Gastrocnemius medialis (tissue), 4 donors: ENCODE measurements at places on chromosomes 16 and 17.

GRCh38 chr16:6846452-6846851 lies 486.2 kb upstream of the RBFOX1 start:
- H3K36me3 ChIP-seq = no peaks in the 10 kb centered on the region
- H3K27ac ChIP-seq = no peak overlapping the region
- H3K4me1 ChIP-seq = no peaks in the 10 kb centered on the region
- no peak for DNase-seq
- H3K4me3 ChIP-seq = no peak overlapping the region
- H3K27me3 ChIP-seq = no peaks in the 10 kb centered on the region

GRCh38 chr17:74605361-74605760 lies 13.3 kb upstream of the CD300LD start:
- no peak for DNase-seq
- H3K4me3 ChIP-seq = no peak overlapping the region
- H3K4me1 ChIP-seq = no peaks in the 10 kb centered on the region
- H3K36me3 ChIP-seq = no peaks in the 10 kb centered on the region
- H3K27me3 ChIP-seq = no peaks in the 10 kb centered on the region

- H3K4me3 ChIP-seq = no peak overlapping the region
- H3K4me1 ChIP-seq = no peaks in the 10 kb centered on the region
- H3K27ac ChIP-seq = no peak overlapping the region
- DNase-seq = no peak
- H3K27me3 ChIP-seq = no peaks in the 10 kb centered on the region
Observed at GRCh38 chr17:48930435-48930873, 14.2 kb downstream of the SNF8 start.

DNA sequence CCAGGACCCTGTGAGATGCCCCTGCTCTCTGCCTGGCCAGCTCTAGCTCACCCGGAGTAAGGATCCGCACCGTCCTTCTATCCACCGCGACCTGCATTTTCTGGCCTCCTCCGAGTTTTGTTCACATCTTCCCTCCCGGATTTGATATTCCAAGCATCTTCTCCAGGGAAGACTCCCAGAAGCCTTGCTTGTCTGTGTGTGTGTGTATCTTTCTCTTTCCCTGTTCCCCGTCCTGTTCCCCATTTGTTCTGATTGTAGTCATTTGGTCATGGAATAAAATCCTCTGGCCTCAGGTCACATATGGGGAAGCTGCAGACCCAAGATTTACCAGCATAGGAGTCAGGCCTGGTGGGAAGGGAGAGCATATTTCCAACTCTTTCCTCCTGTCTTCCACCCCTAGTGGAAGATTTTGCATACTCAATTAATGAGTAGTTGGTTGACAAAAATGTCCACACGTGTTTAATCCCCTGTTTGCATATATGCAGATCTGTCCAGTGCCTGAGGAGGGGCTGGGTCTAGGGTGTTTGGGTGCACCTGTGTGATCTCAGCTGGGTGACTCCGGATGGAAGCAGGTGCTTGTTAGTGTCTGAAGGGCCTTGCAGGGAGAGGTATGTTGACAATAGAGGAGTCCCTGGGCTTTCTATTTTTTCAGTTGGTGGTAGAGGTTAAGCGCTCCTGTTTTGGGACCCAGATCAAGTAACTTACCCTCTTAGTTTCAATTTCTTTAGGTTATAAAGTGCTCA lies 1.9 kb downstream of the PRAC1 start:
- no peak for DNase-seq
- H3K36me3 ChIP-seq = no peaks in the 10 kb centered on the region
- no peak overlapping the region for H3K27ac ChIP-seq
- H3K4me3 ChIP-seq = no peak overlapping the region
- H3K4me1 ChIP-seq = peaks cover 24% of the 10 kb centered on the region

DNA sequence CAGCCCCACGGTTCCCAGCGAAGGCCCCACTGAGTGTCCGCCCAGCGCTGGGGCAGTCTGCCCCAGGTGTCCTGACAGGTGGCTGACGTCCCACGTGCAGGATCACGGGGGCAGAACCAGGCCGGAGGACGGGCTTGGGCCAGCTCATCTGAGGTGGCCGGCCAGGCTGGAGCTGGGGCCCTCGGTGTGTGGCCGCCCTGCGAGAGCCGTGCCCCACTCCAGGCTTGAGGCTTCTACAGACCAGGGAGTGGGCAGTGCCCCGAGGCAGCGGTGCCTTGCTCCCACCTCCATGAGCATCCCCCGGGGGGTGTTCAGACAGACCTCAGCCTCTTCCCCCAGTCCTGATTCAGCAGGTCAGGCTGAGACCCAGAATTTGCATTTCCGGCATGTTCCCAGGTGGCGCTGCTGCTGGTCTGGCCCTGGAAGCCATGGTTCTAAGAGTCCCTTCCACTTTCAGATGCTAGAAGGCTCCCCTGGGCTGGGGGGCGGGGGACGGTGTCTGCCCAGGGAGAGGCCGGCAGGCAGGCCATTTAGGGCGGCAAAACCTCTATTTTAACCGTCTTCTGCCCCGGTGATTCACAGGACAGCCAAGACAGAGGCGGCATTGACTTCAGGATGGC lies 35.4 kb upstream of the PABPN1L start:
- H3K27ac ChIP-seq = no peak overlapping the region
- no peak overlapping the region for H3K4me3 ChIP-seq
- no peaks in the 10 kb centered on the region for H3K27me3 ChIP-seq
- H3K36me3 ChIP-seq = no peaks in the 10 kb centered on the region

GRCh38 chr16:78289844-78290277 lies 190.4 kb downstream of the WWOX start:
- no peaks in the 10 kb centered on the region for H3K4me1 ChIP-seq
- no peak for DNase-seq
- H3K27ac ChIP-seq = no peak overlapping the region
- H3K36me3 ChIP-seq = no peaks in the 10 kb centered on the region
- no peak overlapping the region for H3K4me3 ChIP-seq

DNA sequence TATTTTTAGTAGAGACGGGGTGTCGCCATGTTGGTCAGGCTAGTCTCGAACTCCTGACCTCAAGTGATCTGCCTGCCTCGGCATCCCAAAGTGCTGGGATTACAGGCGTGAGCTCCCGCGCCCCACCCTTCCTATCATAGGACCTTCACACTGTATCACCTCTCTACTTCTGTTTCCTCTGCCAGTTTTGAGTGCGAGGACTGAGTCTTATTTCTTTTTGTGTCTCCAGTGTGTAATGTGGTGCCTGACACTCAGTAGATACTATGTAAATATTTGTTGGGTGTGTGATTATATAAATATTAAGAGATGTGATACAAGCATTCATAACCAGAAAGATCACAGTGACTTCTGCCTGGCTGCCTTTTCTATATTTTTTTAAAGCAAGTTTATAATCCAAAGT lies 10.5 kb downstream of the PRKCA start:
- no peak overlapping the region for H3K27ac ChIP-seq
- DNase-seq = no peak

GRCh38 chr16:2969545-2970521 lies 685 bp downstream of the PAQR4 start:
- H3K4me3 ChIP-seq = peak overlapping the region; percentile 95
- peaks cover 34% of the 10 kb centered on the region for H3K27me3 ChIP-seq
- H3K27ac ChIP-seq = peak overlapping the region; percentile 59
- H3K4me1 ChIP-seq = peaks cover 11% of the 10 kb centered on the region
- peak; percentile 52 for DNase-seq

GRCh38 chr17:38558728-38559050 lies 47.1 kb downstream of the SRCIN1 start:
- DNase-seq = no peak
- H3K36me3 ChIP-seq = no peaks in the 10 kb centered on the region
- H3K4me1 ChIP-seq = peaks cover 31% of the 10 kb centered on the region
- peak overlapping the region; percentile 56 for H3K4me3 ChIP-seq
- no peak overlapping the region for H3K27ac ChIP-seq

DNA sequence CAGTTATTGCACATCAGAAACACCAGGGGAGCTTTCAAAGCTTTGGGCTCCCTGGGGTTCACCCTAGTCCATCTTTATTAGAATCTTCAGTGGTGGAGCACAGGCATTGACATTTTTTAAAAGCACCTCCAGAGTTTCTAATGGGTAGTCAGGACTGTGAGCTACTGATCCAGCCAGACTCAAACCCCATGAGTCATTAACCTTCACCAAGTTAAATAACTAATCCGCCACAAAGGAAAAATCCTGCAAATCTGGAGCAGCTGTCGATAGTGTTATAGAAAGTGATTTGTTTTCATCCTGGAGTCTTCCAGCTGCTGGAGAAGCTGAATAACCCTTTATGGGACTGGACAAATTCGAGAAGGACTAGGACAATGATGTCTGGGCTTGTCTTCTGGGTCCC lies 93.2 kb upstream of the PIRT start:
- no peak overlapping the region for H3K27ac ChIP-seq
- H3K4me3 ChIP-seq = no peak overlapping the region
- H3K4me1 ChIP-seq = no peaks in the 10 kb centered on the region
- no peaks in the 10 kb centered on the region for H3K27me3 ChIP-seq
- no peak for DNase-seq

DNA sequence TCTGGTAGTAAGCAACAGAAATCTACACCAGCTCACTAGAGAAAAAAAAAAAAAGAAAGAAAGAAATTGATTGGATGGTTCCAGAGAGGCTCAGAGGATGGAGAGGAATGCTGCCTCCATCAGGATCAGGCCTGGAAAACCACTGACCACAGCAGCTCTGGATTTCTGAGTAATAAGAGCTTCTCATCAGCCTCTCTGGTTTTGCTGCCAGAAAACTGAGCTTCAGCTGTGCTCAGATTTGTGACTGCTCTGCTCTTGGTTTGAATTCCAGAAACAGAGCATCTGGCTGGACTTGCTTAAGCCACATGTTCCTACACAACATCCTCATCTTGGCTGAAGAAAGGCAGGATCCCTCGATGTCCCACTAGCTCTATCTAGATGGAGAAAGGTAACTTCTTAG lies 25.9 kb downstream of the IRX6 start:
- H3K4me1 ChIP-seq = no peaks in the 10 kb centered on the region
- H3K27me3 ChIP-seq = no peaks in the 10 kb centered on the region
- no peak overlapping the region for H3K27ac ChIP-seq
- H3K4me3 ChIP-seq = no peak overlapping the region

DNA sequence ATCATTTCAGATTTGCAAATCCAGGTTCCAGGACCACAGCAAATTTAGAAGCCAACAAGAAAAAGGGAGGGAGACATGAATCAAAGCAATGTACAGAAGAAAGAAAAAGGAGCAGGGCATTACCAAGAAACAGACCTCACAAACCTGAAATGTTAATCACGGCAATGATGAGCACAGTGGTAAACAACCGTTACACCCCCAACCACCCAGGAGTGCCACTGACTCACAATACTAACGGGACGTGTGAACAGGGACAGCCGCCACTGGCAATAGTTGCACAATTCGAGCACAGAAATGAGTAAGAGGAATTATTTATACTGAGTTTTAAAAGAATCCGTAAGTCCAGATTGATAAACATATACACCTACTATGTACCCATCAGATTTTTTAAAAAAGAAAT lies 13.8 kb downstream of the USP22 start:
- H3K27me3 ChIP-seq = no peaks in the 10 kb centered on the region
- H3K36me3 ChIP-seq = no peaks in the 10 kb centered on the region
- H3K27ac ChIP-seq = peak overlapping the region; percentile 77
- H3K4me1 ChIP-seq = peaks cover 78% of the 10 kb centered on the region

DNA sequence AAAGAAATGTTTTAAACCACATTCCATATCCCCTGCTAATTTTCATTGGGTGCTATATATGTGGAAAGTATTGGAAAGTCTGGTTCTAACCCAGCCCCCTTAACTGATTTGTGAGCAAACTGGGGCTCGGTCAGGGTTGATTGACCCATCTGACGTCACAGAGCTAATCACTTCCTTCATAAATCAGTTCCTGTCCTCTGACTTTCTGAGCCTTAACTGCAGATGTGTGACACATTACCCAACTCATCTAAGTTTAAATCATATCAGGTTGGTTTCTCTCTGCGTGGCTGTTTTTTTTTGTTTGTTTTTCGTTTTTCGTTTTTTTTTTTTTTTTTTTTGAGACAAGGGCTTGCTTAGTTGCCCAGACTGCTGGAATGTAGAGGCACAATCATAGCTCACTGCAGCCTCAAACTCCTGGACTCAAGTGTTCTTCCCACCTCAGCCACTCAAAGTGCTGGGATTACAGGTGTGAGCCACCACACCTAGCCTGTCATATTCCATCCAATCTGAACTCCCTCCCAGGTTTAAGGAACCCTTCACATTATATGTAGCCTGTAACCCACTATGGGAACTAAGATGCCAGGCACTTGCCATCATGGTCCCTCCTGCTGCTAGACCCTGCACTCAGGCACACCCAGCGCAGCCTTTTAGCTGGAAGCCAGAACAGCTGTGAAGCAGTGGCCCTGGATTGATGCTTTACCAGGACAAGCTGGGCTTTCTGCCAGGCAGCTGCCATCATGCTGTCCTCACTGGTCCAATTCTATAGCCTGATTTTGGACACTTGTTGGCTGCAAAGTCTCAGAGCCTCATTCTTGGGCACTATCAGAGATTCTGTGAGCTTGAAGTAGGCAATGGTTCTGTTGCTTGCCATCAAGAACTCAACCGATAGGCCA lies 6.9 kb upstream of the BPTF start:
- no peaks in the 10 kb centered on the region for H3K36me3 ChIP-seq
- H3K27me3 ChIP-seq = no peaks in the 10 kb centered on the region
- DNase-seq = no peak
- H3K4me1 ChIP-seq = no peaks in the 10 kb centered on the region
- H3K27ac ChIP-seq = no peak overlapping the region

- peaks cover 41% of the 10 kb centered on the region for H3K4me1 ChIP-seq
- no peaks in the 10 kb centered on the region for H3K36me3 ChIP-seq
- peaks cover 4% of the 10 kb centered on the region for H3K27me3 ChIP-seq
Observed at GRCh38 chr17:45225964-45226530, 4.4 kb downstream of the FMNL1 start.
